ENCODE measurements at places on chromosomes 16 and 17.

GRCh38 chr16:4769306-4769638, 2.3 kb upstream of the ZNF500 start:
- DNase-seq: no peak

DNA sequence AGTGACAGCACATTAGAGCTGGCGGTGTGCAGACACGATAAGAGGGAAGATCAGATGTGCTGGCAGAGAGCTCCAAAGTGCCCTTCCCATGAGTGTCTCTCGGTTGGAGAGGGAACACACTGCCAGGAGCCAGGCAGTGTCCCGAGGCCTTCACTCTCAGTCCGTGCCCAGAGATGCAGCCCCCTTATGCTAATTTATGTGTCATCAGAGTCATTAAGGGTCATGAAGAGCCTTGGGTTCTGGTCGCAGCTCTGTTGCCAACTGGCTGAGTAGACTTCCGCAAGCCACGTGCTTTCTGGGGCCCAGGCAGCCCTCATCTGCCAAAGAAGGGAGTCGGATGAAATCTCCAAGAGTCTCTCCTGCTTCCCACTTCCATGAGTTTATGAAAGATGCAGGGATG, 232.5 kb downstream of the MSI2 start:
- DNase-seq: no peak

- DNase-seq: no peak
Measured at GRCh38 chr16:1026784-1027500, 45.4 kb downstream of the SOX8 start.

DNA sequence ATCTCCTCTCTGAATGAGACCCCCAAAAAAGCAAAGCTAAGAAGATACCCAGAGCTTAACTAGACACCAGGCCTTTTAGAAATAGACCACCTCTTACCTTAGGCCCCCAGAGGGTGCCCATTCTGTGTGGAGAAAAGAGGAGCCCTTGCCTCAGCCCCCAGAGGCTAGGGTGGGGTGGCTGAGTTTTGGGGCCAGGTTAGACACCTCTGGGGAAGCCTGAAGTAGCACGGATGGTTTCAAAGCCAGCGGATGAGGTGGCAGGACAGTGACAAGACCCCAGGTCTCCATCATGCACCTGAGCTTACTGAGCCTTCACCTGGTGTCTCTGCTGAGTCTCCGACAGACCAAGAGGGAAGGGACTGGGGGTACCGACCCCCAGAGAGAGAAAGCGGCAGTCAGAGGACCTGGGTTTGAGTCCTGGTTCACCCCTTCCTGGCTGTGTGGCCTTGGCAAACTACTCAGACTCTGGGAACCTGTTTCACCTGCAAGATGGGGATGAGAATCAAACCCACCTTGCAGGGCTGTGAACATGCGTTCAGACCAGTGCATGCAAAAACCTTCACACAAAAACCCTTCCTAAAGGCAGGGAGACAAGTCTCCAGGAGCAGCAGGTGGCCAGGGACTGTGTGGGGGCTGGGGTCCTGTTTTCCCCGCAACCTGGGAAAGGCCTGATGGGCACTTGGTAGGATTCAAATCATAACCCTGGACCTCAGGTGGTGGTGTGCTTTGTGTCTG, 7.7 kb downstream of the SCGB1C2 start:
- DNase-seq: peak; percentile 9

DNA sequence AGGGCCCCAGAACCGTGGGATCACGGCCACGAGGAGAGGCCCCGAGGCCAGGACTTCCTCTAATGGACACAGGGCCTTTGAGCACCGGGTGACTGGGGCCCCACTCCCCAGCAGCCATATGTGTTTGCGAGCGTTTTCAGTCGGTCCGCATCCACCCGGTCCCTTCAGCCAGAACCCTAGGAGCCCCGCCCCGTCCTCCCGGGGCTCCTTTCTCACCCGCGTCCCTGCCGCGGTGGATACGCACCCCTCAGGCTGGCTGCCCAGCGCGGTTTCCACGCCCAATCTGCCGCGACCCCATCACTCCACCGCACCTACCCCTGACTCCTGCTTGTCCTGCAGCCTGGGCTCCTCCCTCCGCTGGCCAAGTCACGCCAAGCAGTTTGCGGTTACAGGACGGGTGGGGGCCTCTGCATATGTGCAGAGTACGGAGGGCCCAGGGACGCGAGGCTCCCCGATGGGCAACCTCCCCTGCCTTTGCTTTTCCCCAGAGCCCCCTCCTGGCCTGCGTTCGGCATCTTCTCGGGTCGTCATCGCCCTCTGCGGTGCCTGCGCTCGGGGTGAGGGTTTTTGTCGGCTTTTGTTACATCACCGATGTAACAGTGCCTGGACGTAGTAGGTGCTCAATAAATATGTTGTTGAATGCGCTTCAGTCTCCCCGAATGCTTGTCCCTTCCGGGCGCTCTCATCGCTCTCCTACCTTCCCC, 1.0 kb upstream of the TTYH2 start:
- no peak for DNase-seq

GRCh38 chr17:50629902-50630301, 4.8 kb upstream of the ABCC3 start:
- no peak for DNase-seq

- no peak for DNase-seq
Measured at GRCh38 chr16:4795828-4796572, 831 bp downstream of the SMIM22 start.

DNA sequence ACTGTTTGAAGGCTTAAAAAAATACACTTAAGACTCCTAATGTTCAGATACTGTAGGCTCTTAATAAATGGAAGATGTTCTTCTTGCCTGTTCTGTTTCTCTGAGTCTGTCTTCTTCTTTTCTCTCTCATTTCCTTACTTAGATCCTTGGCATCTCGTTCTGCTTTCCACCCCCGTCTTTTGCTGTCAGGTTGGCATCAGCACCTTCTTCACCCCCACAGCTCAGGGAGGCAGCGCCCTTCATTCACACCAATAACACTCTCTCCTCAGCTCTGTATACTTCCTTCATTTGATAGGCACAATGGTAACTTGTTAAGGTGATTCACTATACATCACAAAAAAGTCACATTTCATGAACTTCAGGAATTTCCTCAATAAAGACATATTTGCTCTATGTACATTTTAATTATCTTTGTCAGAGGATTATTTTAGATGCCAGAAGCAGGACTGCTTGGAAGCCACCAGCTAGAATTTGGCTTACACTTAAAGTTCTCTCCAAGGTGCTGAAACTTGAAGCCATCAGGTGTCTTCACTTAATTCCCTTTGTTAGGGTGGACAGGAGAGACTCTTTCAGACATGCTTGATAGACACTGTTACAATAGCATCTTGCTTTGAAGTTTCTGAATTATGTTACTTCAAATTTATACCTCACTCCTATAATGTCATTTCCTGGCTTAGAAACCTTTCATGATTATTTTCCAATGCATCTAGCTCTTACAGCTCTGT, 670.1 kb upstream of the C16orf82 start:
- DNase-seq: no peak

DNA sequence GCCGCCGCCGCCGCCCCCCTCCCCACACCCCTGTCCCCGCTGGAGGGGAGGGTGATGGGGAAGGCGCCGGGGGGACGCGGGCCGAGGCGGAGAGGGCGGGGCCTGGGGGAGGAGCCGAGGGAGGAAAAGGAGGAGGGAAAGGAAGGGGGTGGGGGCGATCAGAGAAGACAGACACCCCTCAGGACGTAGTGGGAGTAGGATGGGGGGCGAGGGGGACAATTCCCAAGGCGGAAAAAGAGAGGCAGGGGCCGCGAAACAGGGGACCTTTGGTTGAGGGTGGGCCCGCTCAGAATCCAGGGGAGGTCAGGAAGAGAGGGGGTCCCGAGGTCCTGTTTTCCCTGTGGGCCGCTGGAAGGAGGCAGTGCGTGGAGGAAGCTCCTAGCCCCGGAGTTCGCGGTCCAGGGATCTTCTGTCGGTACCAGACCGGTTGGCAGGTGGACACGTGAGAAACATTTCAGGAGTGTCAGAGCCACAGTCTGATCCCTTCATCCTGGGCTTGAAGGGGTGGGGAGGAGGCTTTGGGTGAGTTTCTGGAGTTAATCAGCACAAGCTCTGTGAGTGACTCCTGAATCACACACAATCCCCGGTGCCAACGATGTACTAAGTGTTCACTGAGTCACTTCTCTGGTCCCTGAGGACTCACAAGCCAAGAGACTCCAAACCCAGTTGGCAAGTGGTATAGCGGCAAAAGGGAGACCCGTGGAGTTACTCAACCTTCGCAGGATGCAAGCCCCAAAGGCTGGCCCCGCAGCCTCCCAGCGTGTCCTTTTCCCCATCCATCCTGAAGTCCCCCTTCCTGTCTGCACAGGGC, at the start of gene XYLT1:
Gene XYLT1 (minus strand): TSS at position 53 of the 811 bp plus-strand sequence. CDS start 164 bp downstream, outside the sequence.
- DNase-seq: no peak

DNA sequence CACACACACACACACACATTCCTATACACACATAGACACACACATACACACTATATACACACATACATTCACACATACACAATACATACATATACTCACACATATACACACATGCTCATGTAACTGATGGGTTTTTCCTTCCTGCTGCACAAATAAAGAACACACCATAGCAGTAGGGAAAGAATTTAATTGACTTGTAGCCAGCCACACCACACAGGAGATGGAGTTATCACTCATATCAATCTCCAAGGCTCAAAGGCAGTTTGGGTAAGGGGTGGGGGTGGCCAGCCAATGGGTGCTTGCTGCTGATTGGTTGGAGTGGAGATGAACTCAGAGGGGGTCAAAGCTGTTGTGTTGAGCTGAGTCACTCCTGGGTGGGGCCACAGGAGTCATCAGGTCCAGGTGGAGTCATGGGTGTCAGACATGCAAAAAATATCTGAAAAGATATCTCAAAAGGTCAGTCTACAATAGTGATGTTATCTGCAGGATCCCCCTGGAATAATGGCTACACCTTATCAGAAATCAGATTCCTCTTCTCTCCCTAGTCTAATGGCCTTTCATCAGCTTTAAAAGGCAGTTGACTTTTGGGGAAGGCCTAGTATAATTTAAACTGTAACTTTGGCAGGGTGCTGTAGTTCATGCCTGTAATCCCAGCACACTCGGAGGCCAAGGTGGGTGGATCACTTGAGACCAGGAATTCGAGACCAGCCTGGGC, 46.1 kb downstream of the WSB1 start:
- DNase-seq: no peak

- no peak for DNase-seq
Measured at GRCh38 chr16:11698271-11698689, 30.0 kb downstream of the SNN start.

- DNase-seq: no peak
Measured at GRCh38 chr17:42944211-42944610, 20.0 kb downstream of the AARSD1 start.

- DNase-seq: no peak
Measured at GRCh38 chr17:75096082-75096625, 8.4 kb downstream of the SLC16A5 start.

DNA sequence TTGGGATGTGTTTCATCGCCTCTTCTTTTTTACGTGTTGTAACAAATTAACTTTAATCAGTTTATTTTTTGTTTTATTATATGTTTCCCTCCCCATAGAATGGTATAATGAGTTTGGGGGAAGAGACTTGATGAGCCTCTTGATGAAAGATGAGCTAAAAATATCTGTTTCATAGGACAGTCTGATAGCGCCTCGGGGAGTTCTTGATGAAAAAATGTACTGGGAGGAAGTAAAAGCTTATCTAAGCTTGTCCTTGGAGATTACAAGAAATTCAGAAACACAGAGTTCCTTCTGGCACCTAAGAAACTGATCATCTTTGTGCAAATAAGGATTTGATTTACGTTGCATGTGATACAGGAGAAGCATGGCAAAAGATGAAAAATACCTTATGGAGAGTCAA, 350.2 kb upstream of the CDH8 start:
- DNase-seq: no peak

DNA sequence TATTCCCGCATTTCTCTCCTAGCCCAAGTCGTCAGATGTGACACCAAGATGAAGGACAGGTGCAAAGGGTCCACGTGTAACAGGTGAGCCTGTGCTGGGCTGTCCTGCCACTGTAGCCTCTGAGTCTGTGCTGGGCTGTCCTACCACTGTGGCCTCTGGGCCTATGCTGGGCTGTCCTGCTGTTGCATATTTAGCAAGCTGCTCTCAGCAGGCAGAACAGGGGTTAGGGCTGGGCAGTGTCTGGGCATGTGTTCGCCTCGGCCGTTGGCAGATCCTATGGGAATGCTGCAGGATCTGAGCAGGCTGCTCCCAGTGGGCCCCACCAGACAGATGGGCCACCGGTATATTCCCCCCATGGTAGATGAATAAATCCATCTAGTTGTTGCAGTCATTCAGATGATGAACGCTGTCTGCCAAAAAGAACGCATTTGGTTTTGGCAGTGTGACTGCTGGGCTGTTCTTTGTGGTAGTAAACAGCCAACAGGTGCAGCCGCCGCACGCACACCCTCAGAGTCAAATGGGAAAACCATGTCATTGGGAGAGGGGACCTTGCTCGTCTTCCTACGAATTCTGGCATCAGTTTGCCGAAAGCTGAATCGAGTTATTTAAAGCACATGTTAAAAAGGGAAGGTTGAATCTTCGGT, 49.2 kb downstream of the CRISPLD2 start:
- DNase-seq: no peak

- peak; percentile 9 for DNase-seq
Measured at GRCh38 chr16:23679274-23679985, 741 bp downstream of the PLK1 start.

DNA sequence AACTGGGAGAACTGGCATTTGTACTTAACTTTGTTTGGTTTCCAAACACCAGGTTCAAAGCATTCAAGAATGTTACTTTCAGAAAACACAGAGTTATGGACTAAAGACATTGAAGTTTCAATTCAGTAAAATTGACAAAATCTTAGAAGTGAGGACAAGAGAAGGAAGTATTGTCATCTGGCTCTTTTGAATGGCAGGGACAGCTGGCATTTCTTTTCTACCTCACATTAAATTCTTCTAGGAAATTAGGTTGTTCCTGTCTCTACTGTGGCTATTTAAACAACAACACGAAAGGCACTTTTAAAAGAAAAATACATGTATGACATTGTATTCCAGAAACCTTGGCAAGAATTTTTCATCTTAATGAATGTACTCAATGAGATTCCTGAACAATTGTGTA, 600.0 kb upstream of the CA10 start:
- no peak for DNase-seq

GRCh38 chr16:85673529-85674417, 15.0 kb downstream of the GINS2 start:
- no peak for DNase-seq

DNA sequence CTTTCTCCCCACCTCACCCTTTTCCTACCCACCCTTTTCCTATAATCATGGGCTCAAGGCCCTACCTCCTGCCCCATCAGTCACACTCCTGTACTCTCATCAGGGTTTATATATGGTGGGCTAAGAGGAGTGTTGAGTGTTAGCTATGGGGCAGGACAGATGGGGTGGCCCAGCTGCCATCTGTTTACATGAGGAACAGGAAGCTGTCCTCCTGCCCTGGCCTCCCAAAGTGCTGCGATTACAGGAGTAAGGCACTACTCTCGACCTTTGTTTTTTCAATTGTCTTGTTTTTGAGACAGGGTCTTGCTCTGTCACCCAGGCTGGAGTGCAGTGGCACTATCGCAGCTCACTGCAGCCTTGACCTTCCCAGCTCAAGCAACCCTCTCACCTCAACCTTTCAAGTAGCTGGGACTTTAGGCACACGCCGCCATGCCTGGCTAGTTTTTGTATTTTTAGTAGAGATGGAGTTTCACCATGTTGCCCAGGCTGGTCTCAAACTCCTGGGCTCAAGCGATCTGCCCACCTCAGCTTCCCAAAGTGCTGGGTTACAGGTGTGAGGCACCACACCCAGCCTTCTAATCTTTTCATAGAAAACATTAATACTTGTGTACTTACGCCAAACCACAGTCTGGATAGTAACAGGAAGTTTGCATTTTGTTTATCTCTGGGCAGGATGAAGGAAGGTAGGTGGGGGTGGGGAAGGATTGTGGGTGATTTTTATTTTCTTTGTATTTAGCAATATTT, 1.6 kb downstream of the TRADD start:
- DNase-seq: no peak
